ENCODE measurements at places on chromosomes 4 and X. TPM values are rescaled to one million over a fixed set of nuclear protein-coding genes. Genes with fewer than 3 reads are reported as not detected.

- no peaks in the 10 kb centered on the region for H3K4me1 ChIP-seq
- no peak overlapping the region for H3K27ac ChIP-seq
- no peaks in the 10 kb centered on the region for H3K36me3 ChIP-seq
- no peak overlapping the region for H3K4me3 ChIP-seq
Measured at GRCh38 chrX:32571579-32571978, 639.8 kb downstream of the DMD start.

DNA sequence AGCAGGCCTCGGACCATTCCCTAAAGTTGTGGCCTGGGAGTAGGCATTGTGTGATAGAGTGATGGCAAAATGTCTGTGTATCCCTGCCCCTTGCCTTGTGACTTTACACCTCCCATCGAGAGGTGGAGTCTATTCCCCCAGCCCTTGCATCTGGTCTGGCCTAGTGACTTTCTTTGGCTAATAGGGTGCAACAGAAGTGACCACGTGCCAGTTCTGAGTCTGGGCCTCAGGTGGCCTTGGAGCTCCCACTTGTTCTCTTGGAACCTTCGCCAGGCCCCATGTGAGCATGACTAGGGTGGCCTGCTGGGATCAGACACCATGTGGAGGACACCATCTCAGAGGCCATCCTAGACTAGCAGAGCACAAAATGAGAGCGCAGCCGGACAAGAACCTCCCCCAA is 3.9 kb upstream of the RNF4 start:
- H3K27me3 ChIP-seq: no peaks in the 10 kb centered on the region
- DNase-seq: no peak
- peaks cover 13% of the 10 kb centered on the region for H3K4me1 ChIP-seq
- H3K36me3 ChIP-seq: peaks cover 6% of the 10 kb centered on the region
- H3K27ac ChIP-seq: no peak overlapping the region
- no peak overlapping the region for H3K4me3 ChIP-seq

DNA sequence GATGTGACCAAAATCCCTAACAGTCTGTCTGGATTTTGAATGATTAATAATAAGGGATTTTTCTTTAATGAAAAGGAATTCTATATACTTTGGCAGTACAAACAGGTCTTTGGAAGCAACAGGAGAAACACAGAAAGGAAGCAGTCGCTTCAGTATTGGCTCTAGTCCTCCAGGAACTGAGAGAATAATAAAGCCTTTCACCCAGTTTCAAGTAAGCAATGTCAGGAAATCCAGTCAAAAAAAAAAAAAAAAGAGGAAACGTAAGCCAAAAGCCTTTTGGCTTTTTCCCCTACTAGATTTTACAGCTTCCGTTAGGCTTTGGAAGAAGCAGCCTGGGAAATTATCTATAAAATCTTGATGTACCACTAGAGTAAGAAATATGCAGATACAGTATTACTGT is 61.7 kb upstream of the HDAC8 start:
- H3K36me3 ChIP-seq: no peaks in the 10 kb centered on the region
- H3K4me3 ChIP-seq: no peak overlapping the region
- peak; percentile 28 for DNase-seq
- no peak overlapping the region for H3K27ac ChIP-seq
- peaks cover 5% of the 10 kb centered on the region for H3K4me1 ChIP-seq
- H3K27me3 ChIP-seq: no peaks in the 10 kb centered on the region

GRCh38 chrX:14802943-14803710 is 69.7 kb downstream of the FANCB start:
- no peak for DNase-seq
- H3K27me3 ChIP-seq: peaks cover 5% of the 10 kb centered on the region
- no peak overlapping the region for H3K4me3 ChIP-seq
- no peaks in the 10 kb centered on the region for H3K36me3 ChIP-seq
- H3K27ac ChIP-seq: no peak overlapping the region

- no peak overlapping the region for H3K27ac ChIP-seq
- H3K4me3 ChIP-seq: no peak overlapping the region
- H3K27me3 ChIP-seq: no peaks in the 10 kb centered on the region
- no peaks in the 10 kb centered on the region for H3K4me1 ChIP-seq
Measured at GRCh38 chrX:37640142-37640541, 45.4 kb upstream of the XK start.

GRCh38 chr4:41934514-41934900 is 722 bp upstream of the TMEM33 start:
- H3K27me3 ChIP-seq: peaks cover 5% of the 10 kb centered on the region
- peaks cover 2% of the 10 kb centered on the region for H3K36me3 ChIP-seq
- peak overlapping the region; percentile 99 for H3K27ac ChIP-seq
- no peak overlapping the region for H3K4me3 ChIP-seq

DNA sequence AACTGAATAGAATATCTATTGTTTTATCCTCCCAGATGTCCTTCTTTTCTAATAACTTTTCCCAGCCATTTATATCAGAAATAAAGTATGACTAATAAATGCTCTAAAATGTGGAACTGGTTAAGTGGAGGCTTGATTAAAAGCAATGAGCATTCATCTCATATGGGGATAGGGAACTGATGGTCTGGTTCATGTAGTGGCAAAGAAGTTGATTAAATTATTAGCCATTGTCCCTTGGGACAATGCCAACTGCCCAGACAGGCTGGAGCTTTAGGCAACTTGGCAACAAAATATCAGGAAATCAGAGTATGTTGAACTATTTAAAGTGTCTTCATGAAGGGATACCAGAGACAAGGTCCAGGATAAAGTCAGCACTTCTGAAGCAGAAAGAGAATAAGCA is 24.2 kb downstream of the TRO start:
- no peak overlapping the region for H3K27ac ChIP-seq
- no peak overlapping the region for H3K4me3 ChIP-seq
- H3K36me3 ChIP-seq: no peaks in the 10 kb centered on the region

GRCh38 chr4:122997463-122998101 is 75.2 kb upstream of the NUDT6 start:
- peaks cover 13% of the 10 kb centered on the region for H3K4me1 ChIP-seq
- no peaks in the 10 kb centered on the region for H3K36me3 ChIP-seq
- no peak overlapping the region for H3K4me3 ChIP-seq
- DNase-seq: no peak
- H3K27ac ChIP-seq: no peak overlapping the region
- no peaks in the 10 kb centered on the region for H3K27me3 ChIP-seq

GRCh38 chrX:44954562-44954961 is 81.6 kb downstream of the KDM6A start:
- no peak overlapping the region for H3K4me3 ChIP-seq
- peaks cover 4% of the 10 kb centered on the region for H3K4me1 ChIP-seq
- peaks cover 3% of the 10 kb centered on the region for H3K36me3 ChIP-seq
- peak overlapping the region; percentile 4 for H3K27ac ChIP-seq
- no peaks in the 10 kb centered on the region for H3K27me3 ChIP-seq
- peak; percentile 31 for DNase-seq

DNA sequence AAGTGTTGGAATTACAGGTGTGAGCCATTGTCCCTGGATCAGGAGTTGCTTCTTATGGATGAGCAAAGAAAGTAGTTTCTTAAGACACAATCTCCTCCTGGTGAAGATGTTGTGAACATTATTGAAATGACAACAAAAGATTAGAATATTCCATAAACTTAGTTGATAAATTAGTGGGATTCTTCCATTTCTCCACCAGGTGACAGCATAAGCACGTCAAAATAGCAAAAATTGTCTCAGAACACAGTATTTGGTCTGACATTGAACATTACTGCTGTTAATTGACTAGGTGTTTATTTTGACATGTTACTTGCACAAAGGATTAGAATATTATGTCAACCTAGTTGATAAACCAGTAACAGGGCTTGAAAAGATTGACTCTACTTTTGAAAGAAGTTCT is 21.6 kb downstream of the CLDN34 start:
- H3K27me3 ChIP-seq: no peaks in the 10 kb centered on the region
- DNase-seq: no peak
- no peaks in the 10 kb centered on the region for H3K36me3 ChIP-seq

GRCh38 chr4:118712872-118713271 is 27.7 kb downstream of the METTL14 start:
- H3K36me3 ChIP-seq: peaks cover 16% of the 10 kb centered on the region
- H3K27ac ChIP-seq: no peak overlapping the region
- no peak for DNase-seq
- H3K4me1 ChIP-seq: no peaks in the 10 kb centered on the region
- no peaks in the 10 kb centered on the region for H3K27me3 ChIP-seq

DNA sequence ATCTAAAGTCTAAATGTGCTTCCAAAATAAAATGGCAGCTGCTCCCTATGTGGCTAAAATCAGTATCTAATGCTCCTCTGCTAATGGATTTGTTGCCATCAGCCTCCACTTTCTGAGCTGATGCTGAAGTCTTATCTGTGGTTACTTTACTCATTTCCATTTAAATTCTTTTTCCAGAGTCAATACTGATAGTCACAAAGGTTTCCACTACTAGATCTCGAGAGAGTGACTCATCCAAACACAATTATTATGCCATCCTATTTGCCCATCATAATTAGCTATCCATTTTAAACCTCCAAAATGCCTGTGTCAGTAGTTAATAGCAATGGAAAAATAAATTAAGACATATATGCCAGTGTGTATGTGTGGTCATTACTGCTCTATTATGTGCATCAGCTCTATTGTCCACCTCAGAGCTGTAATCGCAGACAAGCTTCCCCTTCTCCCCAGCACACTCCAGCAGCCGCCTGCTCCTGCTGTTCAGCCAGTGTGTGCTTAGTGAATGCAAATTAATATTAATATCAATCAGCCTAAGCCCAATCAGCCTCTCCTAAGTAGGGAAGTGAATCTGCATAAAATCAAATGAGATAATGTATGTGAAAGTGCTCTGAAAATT is 199.8 kb upstream of the ZIC3 start:
- no peak overlapping the region for H3K27ac ChIP-seq
- peaks cover 3% of the 10 kb centered on the region for H3K27me3 ChIP-seq
- H3K4me3 ChIP-seq: no peak overlapping the region
- H3K4me1 ChIP-seq: no peaks in the 10 kb centered on the region
- DNase-seq: no peak

GRCh38 chrX:14056206-14056605 is 26.5 kb upstream of the GEMIN8 start:
- no peak overlapping the region for H3K27ac ChIP-seq
- no peaks in the 10 kb centered on the region for H3K4me1 ChIP-seq
- no peak overlapping the region for H3K4me3 ChIP-seq
- H3K27me3 ChIP-seq: peaks cover 58% of the 10 kb centered on the region
- H3K36me3 ChIP-seq: no peaks in the 10 kb centered on the region

- H3K27ac ChIP-seq: no peak overlapping the region
- H3K4me1 ChIP-seq: no peaks in the 10 kb centered on the region
- no peaks in the 10 kb centered on the region for H3K36me3 ChIP-seq
- H3K4me3 ChIP-seq: no peak overlapping the region
Measured at GRCh38 chrX:24692305-24692704, 1.4 kb upstream of the POLA1 start.

DNA sequence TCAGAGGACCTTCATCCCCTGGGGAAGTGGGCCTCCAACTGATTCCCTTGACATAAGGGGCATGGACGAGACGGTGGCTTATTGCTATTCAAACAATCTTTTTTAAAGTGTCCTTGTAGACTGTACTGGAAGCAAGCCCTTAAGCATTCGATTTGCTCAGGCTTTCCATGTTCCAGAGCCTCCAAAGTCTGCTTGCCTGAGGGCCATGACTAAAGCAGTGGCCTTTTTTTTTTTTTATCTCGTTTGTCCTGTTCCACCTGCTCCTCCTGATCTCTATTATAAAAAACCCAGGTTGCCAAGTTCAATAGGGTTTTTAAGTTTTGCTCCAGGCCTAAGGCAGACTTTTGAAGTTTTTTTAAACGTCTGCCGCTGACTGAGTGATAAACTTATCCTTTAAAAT is 103.7 kb upstream of the AADAT start:
- no peak for DNase-seq
- H3K27ac ChIP-seq: no peak overlapping the region
- no peaks in the 10 kb centered on the region for H3K4me1 ChIP-seq
- H3K4me3 ChIP-seq: no peak overlapping the region

DNA sequence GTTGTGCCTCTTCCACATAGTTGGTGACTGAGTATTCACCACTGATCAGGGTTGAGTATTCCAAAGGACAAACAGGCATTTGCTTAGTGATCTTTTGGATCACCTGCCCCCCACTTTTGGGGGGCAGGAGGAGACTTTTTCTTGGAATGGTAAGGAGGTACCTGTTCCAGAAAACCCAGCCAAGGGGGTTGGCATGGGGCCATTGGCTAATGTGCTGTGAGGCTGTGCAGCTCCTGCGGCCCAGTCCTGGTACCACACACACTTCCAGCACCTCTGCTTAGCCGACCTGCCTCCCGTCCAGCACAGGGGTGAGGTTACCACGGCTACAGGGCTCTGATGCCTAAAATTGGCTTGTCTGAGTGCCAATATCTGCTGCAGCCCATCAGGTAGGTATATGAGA is 40.1 kb upstream of the MGST2 start:
- H3K4me1 ChIP-seq: no peaks in the 10 kb centered on the region
- H3K36me3 ChIP-seq: no peaks in the 10 kb centered on the region
- H3K4me3 ChIP-seq: no peak overlapping the region
- H3K27me3 ChIP-seq: no peaks in the 10 kb centered on the region
- H3K27ac ChIP-seq: no peak overlapping the region

- H3K4me1 ChIP-seq: no peaks in the 10 kb centered on the region
- no peak overlapping the region for H3K4me3 ChIP-seq
- DNase-seq: no peak
- no peaks in the 10 kb centered on the region for H3K27me3 ChIP-seq
- no peaks in the 10 kb centered on the region for H3K36me3 ChIP-seq
Measured at GRCh38 chr4:145299380-145300076, 119.1 kb upstream of the OTUD4 start.

The FAM200B gene
- 27.3 TPM for total RNA-seq

The STPG2 gene
- 1.6 TPM for total RNA-seq

The GPR101 gene
- total RNA-seq: not detected
